DMS153 (cell line): ENCODE measurements at places on chromosomes 12 and 14.

DNA sequence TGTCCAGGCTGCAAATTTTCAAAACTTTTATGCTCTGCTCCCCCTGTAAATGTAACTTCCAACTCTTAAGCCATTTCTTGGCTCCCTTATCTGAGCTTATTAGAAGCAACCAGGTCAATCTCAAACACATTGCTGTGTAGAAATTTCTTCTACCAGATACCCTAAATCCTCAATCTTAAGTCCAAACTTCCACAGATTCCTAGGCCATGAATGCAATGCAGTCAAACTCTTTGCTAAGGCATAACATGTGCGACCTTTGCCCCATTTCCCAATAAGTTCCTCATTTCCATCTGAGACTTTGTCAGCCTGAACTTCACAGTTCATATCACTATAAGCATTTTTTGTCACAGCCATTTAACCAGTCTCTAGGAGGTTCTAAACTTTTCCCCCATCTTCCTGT is 64.5 kb downstream of the TMTC3 start:
- DNase-seq, result no peak

DNA sequence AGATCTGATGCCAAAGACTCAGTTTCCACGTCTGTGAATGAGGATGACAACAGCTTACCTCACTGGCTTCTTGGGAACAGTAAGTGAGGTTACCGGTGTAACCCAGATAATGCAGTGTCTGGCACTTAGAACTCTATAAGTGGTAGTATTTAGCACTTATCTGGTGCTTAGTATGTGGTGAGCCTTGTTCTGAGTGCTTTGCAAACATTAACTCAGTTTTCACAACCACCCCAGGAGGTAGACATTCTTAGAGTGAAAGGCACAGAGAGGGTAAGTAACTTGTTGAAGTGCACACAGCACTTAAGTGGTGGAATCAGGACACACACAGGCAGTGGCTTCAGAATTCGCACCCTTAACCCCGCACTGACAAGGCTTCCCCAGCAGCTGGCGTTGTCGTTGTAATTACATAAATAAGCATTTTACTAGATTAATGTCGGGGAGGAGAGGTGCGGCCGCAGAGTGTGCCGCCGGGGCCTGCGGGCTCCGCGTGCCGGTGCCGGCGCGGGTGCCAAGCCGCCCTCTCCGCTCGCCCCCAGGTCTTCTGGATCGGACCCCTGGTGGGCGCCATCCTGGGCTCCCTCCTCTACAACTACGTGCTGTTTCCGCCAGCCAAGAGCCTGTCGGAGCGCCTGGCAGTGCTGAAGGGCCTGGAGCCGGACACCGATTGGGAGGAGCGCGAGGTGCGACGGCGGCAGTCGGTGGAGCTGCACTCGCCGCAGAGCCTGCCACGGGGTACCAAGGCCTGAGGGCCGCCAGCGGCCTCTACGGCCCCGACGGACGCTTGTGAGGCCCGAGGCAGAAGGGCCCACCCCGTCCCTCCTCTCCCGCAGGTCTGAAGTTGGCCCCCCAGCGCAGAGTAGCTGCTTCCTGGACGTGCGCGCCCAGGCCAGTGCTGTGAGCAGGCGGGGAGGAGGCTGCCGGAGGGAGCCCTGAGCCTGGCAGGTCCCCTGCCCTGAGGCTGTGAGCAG is 4.6 kb downstream of the AQP2 start:
- DNase-seq, result no peak

- DNase-seq, result no peak
These were observed 6.0 kb upstream of the SLC22A17 start for GRCh38 chr14:23358553-23359166.

- DNase-seq, result no peak
These were observed 28.8 kb upstream of the C2CD5 start for GRCh38 chr12:22573181-22573580.

- no peak for DNase-seq
These were observed 107.8 kb downstream of the OTX2 start for GRCh38 chr14:56702515-56702914.

GRCh38 chr12:102933168-102933567 is 16.1 kb upstream of the PAH start:
- DNase-seq, result no peak

DNA sequence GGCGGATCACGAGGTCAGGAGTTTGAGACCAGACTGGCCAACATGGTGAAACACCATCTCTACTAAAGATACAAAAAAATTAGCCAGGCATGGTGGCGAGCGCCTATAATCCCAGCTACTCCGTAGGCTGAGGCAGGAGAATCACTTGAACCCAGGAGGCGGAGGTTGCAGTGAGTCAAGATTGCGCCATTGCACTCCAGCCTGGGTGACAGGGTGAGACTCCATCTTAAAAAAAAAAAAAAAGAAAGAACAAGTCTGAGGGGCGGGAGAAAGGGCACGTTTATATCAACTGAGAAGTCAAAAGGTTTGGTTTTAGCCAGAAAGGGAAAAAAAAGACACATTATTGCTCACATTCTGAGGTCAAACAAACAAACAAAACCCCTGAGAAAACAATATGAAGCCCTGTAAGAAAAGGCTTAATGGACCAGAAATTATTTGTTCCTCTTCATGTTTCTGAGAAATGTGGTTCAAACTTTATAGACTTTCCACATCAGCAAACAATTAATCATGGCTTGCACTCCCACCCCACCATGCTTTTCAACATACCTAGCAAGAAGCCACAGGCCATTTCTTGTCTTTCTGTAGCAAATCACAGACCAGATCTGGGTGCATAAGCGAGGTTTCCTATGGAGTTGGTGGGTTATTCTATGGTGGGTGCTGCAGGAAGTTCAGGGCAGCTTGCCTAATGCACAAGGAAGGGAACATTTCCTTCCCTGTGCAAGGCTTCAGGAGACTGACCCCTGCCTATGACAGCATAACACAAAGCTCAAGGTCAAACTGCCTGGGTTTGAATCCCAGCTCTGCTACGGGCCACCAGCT is 80.1 kb downstream of the SSPN start:
- no peak for DNase-seq

GRCh38 chr14:39102265-39102968 is 618 bp downstream of the SEC23A start:
- DNase-seq, result no peak

DNA sequence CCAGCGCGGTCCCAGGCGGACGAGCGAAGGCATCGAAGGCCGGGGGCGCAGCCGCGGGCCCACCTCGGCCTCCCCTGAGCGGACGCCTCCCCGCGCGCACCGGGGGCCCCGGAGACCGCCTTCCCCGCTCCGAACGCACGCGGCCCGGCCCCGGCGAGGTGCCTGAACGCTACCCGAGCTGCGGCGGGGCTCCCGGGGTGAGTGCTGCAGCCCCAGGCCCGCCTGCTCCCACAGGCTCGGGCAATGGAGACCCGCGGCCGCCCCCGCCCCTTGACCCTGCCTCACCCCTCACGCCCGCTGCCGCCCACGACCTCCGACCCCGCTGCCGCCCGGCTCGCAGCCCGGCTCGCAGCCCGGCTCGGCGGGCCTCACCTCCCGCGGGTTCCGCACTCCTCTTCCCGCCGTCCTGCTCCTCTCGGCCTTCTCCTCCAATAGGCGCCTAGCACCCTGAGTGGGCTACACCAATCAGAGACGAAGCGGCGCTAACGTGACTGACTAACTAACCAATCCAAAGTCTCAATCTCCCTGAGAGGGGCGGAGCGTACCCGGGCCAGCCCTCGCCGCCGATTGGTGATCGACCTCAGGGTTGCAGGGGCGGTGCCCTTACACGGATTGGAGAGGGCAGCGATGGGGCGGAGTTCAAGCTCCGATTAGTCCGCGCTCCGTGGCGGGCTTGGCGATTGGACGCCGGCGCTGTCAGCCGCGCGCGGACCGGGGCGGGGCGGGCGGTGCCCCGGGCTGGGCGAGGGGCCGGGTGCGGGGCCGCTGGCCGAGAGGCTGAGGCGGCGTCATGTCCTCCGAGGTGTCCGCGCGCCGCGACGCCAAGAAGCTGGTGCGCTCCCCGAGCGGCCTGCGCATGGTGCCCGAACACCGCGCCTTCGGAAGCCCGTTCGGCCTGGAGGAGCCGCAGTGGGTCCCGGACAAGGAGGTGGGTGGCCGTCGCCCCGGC is at the start of the genes XRCC3 and ZFYVE21:
TSS of gene XRCC3 (minus strand) at position 400 of the 949 bp plus-strand sequence. CDS start 4,364 bp downstream, outside the sequence.
TSS of gene ZFYVE21 (plus strand) at position 759 of the 949 bp plus-strand sequence. CDS start at position 791, 32 bp downstream.
- peak; percentile 95 for DNase-seq

DNA sequence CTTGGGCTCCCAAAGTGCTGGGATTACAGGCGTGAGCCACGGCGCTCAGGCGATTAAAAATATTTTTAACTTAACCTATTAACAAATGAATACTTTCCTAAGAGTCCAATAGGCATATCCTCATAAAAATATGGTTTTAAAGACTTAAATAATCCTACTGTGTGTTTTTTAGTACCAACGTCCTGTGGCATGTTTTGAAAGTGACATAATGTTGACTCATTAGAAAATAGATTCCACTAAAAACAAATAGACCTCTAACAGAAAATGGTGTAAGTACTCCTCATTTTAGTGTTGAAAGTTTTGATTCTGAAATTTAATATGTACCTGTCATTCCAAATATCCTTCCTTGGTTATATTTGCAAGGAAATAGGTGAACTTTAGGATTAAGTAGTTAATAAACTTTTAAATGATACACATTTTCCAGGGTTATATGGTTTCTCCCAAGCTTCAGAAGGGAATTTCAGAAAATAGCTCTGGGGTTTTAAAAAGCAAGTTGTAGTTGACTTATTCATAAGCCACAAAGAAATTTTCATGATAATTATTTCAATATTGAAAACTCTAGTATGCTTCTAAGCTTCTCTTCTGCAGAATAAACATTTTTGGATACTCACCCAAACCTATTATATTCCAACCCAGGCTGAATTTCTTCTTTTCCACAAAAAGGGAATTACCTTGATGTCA is 12.1 kb upstream of the LUM start:
- no peak for DNase-seq

- DNase-seq, result peak; percentile 75
These were observed 16.8 kb downstream of the ATP5MC2 start for GRCh38 chr12:53659011-53659551.

- DNase-seq, result no peak
These were observed 61.8 kb downstream of the RCOR1 start for GRCh38 chr14:102654298-102654697.

DNA sequence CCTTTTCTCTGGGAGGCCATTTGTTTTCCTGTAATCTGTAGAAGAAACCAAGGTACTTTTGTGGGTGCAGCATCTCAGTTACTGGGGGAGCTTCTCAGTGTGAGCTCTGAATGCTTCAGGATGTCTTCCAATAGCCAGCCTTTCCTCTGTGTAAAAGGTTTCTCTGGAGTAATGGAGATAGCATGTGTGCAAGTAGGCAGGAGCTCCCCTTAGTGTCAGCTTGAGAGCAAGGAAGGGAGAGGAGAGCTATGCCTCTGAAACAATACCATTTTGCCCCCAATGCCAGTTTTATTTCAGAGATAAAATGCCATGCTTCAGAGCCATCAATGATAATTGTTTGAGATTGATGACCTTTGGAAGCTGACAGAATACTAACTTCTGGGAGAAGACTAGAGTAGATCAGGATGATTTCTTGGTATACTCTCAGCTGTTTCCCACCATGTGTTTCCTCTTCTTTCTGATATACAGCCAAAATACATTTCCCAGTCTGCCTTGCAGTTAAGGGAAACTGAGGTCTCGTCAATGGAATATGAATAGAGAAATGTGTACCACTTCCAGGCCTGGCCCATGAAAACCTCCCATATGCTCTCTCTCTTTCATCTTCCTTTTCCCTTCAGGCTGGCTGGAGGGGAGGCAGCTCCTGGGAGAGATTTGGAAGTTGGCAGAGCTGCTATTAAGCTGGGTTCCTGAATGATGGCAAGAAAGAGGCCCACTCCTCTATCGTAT is 125.7 kb downstream of the CRADD start:
- DNase-seq, result no peak

GRCh38 chr12:117622741-117623140 is 261.3 kb upstream of the NOS1 start:
- DNase-seq, result no peak

DNA sequence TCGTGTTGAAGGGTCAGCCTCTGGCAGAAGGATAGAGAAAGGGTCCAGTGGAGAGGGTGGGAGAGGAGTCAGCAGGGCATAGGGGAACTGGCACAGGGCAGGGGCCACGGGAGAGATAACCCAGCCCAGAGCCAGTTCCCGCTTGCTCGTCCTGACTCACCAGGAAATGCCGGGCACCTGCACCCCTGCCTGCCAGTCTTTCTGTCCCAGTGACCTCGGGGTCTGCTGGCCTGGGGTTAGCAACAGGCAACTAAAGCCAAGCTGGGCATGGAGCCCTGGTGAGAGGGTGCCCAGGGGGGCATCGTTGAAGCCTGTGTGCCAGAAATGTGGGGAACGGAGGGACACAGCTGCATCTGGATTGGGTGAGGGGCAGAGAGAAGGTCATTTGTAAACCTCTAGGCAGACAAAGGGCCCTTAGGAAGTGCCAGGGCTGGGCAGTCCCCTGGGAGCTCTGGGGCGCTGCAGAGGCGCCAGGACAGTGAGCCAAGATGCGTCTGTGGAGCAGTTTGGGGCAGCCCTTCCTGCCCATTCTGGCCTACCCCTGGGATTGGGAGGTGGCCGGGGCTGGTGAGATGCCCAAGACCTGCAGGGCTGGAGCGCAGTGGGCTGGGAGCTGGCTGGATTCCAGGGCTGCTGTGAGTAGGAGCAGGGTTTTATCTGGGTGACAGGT is 5.5 kb downstream of the TNFAIP2 start:
- no peak for DNase-seq

DNA sequence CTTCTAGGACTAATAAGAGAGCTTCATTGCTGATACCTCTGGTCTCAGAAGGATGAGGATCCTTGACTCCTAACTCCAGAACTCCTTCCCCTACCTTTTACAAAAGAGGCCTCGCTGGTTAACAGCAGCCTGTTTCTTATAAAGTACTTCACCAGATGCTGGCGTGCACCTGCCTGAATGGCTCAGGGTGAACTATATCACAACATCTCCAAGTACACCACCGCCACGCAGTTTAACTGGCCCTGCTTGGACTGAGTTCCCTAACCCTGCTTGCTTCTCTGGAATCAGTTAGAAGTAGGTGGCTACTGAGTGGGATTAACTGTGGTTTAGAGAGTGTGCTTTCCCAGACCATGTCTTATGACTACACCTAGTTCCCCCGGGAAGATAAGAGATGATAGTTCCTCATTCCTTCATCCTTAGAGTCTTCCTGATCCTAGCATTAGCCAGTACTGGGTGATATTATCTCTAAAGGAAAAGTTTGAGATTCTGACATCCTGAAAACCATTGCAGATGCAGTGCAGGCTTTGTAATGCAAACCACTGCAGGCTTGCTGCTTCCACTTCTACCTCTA is 3.0 kb downstream of the FOXJ2 start:
- no peak for DNase-seq

DNA sequence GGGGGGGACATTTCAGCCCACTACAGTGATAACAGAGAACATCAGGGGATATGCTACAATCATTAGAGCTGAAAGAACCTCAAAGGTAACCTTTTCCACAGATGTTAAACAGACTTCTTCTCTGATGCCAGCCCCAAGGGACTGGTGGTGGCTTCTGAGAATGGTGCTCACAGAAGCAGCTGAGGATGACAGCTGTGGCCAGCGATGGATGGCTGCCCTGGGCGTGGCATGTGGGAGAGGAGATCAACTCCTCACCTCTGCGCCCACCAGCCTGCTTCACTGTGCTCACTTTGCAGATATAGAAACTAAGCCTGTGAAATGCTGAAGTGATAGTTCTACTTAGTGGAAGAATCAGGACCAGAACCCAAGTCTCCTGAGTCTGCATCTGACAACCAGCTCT is 33.0 kb downstream of the FOXN3 start:
- DNase-seq, result no peak
